ENCODE measurements at places on chromosomes 16 and 17.

DNA sequence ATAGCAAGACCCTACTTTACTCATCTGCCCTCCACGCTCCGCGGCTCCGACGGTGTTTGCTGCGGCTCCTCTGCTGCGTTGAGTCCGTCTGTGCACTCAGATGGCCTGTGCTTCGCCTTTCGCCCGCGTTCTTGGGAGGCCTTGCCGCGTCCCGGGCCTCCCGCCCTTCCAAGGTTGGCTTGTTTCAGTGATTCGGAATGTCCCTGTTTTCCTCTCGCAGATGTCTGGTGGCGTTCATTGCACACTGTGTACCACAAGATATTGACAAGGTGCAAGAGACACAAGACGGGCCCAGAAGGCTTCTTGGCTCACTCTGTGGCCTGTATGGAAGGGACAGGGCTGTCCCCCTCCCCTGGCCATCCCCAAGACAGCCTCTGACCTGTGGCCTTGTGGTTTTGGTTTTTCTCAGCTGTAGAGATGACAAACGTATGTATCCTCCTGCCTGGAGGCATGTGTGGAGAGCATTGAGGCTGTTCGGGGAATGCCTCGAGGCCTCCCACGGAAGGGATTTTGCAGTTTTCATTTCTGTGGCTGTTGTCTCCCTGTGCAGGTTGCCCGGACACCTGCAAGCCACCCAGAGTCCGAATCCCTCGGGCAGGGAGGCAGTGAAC, 15.4 kb downstream of the MGRN1 start:
- no peak for DNase-seq

- DNase-seq = no peak
Measured at GRCh38 chr17:73850426-73850825, 206.2 kb upstream of the SDK2 start.

DNA sequence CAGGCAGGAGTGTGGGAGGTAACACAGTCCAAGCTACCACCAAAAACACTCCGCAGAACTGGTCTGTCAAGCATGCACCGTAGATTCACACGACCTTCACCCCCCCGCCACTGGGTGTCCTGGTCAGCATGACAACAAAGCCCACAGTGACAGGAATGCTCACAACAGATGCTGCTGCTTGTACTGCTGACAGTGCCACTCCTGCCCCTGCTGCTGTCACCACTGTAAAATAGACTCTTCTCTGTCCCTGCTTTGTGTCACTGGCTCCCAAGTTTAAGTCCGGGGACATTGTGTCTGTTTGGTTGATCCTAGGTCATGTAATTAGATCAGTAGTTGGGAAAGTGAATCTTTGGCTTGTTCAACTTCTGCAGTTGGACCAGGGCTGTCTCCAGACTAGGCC, 7.0 kb upstream of the ODF4 start:
- DNase-seq = no peak

- no peak for DNase-seq
Measured at GRCh38 chr17:49356320-49356719, 5.7 kb downstream of the ZNF652 start.

DNA sequence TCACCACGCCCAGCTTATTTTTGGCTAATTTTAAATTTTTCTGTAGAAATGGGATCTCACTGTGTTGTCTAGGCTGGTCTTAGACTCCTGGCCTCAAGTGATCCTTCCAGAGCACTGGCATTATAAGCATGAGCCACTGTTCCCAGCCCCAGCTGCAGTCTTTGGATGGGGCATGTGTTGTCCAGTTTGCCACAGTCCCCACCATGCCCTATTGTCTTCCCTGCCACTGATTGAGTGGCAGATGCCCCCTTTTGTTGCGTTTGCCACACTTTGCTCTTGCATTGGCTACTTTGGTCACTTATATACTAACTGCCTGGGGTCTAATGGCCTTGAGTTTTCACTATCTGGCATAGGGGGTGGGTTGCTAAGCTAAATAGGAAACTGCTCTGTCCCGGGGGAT, 60.8 kb downstream of the ABCC1 start:
- DNase-seq = no peak
